H9 (cell line): ENCODE measurements at places on chromosomes 4 and X. TPM values are rescaled to one million over a fixed set of nuclear protein-coding genes. Genes with fewer than 3 reads are reported as not detected.

C4orf51 gene
- total RNA-seq, result 2.7 and 6.0 TPM in 2 replicates

BST1 gene
- total RNA-seq, result 0.48 TPM in 1 of 2 replicates, not detected in the other

- H3K4me1 ChIP-seq, result peaks cover 4% of the 10 kb centered on the region; the same call in 1 of the 2 replicates
- no peaks in the 10 kb centered on the region for H3K27me3 ChIP-seq
- H3K4me3 ChIP-seq, result no peak overlapping the region
- H3K27ac ChIP-seq, result no peak overlapping the region
Measured at GRCh38 chr4:86496094-86497080, 97.7 kb upstream of the PTPN13 start.

GPR34 gene
- total RNA-seq, result not detected in 2 replicates

DNA sequence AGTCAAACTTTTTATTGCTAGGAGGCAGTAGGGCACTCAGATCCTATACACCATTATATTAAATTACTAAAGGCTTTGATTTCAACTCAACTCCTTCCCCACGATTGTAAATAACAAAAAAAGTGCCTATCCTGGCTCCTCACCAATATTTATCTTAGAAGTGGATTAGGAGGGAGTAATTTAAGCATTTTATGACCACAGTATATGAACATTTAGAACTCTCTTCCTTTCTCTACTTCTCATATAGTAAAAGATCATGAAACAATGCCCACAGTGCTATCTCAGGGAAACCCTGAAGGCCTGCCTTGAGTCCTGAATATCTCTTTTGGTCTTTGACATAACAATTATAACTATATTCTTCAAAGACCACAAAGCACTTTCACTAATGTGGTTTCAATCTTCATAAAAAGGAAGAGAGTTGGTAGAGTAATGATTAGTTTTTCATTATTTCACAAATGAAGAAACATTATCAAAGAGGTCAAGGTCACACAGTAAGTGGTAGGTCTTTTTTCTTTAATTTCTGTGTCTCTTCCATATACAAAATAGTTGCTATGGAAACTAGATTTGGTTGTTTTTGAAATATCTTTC, 29.1 kb upstream of the ADH1C start:
- H3K4me1 ChIP-seq, result no peaks in the 10 kb centered on the region
- H3K4me3 ChIP-seq, result no peak overlapping the region
- no peak for DNase-seq
- no peak overlapping the region for H3K27ac ChIP-seq

- H3K27ac ChIP-seq, result no peak overlapping the region
- no peaks in the 10 kb centered on the region for H3K36me3 ChIP-seq
- DNase-seq, result peak; percentile 90
- H3K4me1 ChIP-seq, result no peaks in the 10 kb centered on the region
- peaks cover 86% of the 10 kb centered on the region for H3K27me3 ChIP-seq
Measured at GRCh38 chr4:13541720-13542576, 2.4 kb downstream of the NKX3-2 start.

DNA sequence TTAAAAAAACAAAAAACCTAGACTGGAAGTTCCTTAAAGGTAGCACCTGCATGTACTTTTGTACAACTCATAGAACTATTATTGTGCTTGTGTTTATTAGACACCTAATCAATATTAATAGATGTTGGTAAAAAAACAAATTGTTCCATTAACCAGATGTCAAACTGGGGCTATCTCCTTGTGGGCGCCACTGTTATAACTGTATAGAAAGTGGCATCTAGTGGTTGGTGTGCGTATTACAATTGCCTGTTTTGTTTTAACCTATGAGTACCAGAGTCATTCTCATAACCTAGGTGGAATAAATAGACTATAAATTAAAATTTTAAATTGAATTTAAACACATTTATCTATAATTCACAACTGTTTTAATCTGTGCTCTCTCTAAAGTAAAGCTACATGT, 97.4 kb downstream of the COL4A5 start:
- DNase-seq, result no peak
- peaks cover 12% of the 10 kb centered on the region for H3K36me3 ChIP-seq
- no peak overlapping the region for H3K4me3 ChIP-seq
- no peaks in the 10 kb centered on the region for H3K4me1 ChIP-seq

FGF5 gene
- not detected in 2 replicates for total RNA-seq

DNA sequence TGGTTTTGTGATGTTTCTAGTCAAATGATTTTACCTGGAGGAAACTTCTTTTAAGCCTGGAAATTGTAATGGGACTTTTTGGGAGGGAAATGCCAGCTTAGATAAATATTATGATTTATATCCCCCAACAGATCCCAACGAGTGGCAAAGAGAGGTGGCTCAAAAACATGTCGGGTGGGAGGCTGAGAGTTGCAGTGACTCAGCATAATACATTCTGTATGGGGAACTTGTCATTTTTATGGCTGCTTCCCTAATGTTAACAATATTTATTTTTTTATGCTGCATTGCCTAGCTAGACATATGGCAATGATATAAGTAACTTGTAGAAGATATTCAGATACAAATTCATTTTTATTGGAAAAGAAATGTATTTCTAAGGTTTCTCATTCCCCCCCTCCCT, 219.0 kb downstream of the ARHGAP10 start:
- H3K36me3 ChIP-seq, result peaks cover 6% of the 10 kb centered on the region
- DNase-seq, result no peak
- no peak overlapping the region for H3K4me3 ChIP-seq
- H3K27ac ChIP-seq, result no peak overlapping the region

- H3K27ac ChIP-seq, result no peak overlapping the region
- H3K36me3 ChIP-seq, result no peaks in the 10 kb centered on the region
- no peaks in the 10 kb centered on the region for H3K4me1 ChIP-seq
Measured at GRCh38 chr4:88706574-88706973, 8.9 kb upstream of the NAP1L5 start.

CYBB gene
- total RNA-seq, result 0.04 and 0.07 TPM in 2 replicates

GRCh38 chr4:38889143-38889542, 21.5 kb downstream of the FAM114A1 start:
- no peaks in the 10 kb centered on the region for H3K27me3 ChIP-seq
- no peaks in the 10 kb centered on the region for H3K36me3 ChIP-seq
- peaks cover 2% of the 10 kb centered on the region; the same call in 1 of the 2 replicates for H3K4me1 ChIP-seq
- no peak for DNase-seq

SLC34A2 gene
- total RNA-seq, result 0.35 and 0.57 TPM in 2 replicates

DNA sequence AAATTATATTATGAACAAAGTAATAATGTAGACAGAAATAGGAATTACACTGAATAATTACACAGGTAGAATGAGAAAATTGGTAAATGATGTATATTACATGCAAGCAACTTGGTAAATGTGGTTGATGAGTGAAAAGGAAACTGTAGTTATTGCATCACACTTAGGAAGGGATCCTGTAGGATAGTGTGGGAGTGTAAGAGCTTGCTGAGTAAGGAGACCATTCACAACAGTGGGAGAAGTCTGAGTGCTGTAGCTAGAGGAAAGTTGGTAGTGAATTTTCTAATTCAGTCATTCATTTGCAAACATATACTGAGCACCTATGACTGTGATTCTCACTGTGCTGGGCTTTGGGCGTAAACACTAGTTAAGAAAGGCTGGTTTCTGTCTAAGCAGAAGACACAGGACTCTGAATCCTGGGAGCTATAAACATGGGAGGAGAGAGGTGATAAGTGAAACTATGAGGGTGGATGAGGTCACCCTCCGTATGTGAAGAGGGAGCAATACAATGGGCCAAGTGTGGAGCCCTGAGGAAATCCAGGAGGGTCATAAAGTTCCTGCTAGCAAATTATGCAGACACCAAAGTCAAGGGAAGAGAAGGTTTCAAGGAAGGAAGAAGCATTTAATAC, 14.2 kb upstream of the CPE start:
- H3K27ac ChIP-seq, result no peak overlapping the region
- peaks cover 14% of the 10 kb centered on the region for H3K4me1 ChIP-seq
- H3K4me3 ChIP-seq, result no peak overlapping the region
- H3K27me3 ChIP-seq, result no peaks in the 10 kb centered on the region
- DNase-seq, result no peak
- no peaks in the 10 kb centered on the region for H3K36me3 ChIP-seq

DNA sequence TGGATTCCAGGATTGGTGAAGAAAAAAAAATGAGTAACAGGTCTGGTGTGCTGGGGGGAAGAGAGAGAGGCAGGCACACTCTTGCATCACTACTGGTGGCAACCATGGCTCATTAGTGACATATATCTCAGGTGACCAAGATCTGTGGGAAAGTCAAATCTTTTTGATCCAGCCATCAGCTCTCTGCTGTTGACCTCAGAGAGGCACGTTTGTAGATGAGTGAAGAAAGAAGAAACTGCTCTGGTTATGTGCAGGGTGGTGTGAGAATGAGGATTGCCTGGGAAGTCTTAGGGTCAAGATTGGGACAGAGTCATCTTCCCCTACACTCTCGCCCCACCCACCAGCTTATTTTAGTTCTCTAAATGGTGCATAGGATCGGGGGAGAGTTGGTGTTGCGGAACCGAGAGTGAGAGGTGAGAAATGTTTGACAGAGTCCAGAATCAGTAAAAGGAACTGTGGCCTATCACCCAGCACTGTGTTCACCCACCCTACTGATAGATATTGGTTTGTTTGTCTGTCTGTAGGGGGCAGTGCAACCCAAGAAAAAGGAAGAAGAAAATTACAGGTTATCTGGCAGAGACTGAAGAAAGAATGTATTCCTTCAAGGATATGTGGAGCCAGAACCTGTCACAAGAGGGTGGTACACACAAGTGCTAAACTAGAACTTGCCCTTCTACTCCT, 21.9 kb downstream of the ARMCX6 start:
- no peaks in the 10 kb centered on the region for H3K4me1 ChIP-seq
- H3K27ac ChIP-seq, result no peak overlapping the region
- no peaks in the 10 kb centered on the region; the same call in 1 of the 2 replicates for H3K36me3 ChIP-seq
- H3K4me3 ChIP-seq, result no peak overlapping the region

DNA sequence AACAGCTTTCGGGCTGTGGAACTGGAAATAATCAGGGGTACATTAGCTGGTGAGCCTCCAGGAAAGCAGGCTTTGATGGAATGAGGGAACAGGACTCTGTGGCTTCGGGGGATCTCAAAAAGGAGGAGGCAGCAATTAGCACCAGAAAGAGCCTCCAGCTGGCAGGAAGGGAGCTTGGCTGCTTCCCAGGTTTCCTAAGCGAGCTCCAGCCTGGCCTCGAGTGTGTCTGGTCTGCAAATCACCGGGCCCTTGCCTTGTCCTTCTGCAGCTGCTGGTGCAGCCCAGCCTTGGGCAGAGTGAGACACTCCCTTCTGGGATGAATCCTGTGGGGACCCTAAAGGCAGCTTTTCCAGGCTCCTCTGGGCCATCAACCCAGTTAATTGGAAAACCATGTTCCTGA, 10.7 kb upstream of the PDHA1 start:
- peak; percentile 54 for DNase-seq
- no peak overlapping the region for H3K27ac ChIP-seq
- no peak overlapping the region for H3K4me3 ChIP-seq
- no peaks in the 10 kb centered on the region for H3K4me1 ChIP-seq
- peaks cover 8% of the 10 kb centered on the region for H3K36me3 ChIP-seq

DNA sequence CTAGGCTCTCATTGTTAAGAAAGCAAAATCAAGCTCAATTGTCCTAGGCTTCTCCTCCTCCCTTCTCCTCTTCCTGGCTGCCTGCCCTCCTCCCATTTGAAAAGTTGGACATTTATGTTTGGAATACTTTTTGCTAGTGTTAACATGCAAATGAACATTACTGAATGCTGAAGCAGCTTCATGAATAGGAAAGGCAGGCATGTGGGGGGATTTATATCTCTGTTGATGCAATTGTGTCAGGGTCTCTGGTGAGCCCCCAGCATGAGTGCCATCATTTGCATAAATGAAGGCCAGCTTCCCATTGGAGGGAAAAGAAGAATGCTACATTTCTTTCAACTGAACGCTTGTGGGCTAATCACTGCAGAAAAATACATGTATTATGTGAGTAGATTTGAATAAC, 160.1 kb upstream of the NDST3 start:
- H3K4me3 ChIP-seq, result no peak overlapping the region
- no peak overlapping the region for H3K27ac ChIP-seq
- peaks cover 3% of the 10 kb centered on the region; the same call in 1 of the 2 replicates for H3K4me1 ChIP-seq
- H3K36me3 ChIP-seq, result no peaks in the 10 kb centered on the region
- no peaks in the 10 kb centered on the region for H3K27me3 ChIP-seq

DNA sequence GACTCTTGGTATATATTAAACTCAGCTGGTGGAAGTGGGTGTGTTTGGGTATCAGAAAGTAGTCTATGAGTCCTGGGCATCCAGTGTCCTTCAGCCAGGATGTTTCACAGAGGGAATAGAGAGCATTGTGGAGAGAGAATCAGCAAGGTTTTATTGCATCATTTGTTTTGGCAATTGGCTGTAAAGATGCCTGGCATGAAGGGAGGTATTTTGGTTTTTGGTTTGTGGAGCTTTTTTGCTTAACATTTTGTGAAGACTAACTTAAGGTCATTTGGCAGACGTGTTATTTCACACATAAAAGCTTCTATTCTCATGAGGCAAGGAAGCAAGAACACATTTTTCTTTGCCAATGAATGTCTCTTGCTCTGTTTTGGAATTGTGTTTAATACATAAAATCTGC, 71.1 kb downstream of the DCLK2 start:
- no peaks in the 10 kb centered on the region for H3K4me1 ChIP-seq
- no peaks in the 10 kb centered on the region for H3K36me3 ChIP-seq
- H3K4me3 ChIP-seq, result no peak overlapping the region
- no peaks in the 10 kb centered on the region for H3K27me3 ChIP-seq

- H3K36me3 ChIP-seq, result no peaks in the 10 kb centered on the region
- peaks cover 2% of the 10 kb centered on the region; the same call in 1 of the 2 replicates for H3K4me1 ChIP-seq
- no peaks in the 10 kb centered on the region for H3K27me3 ChIP-seq
- H3K27ac ChIP-seq, result no peak overlapping the region
- H3K4me3 ChIP-seq, result no peak overlapping the region
Measured at GRCh38 chr4:8076023-8076422, 82.6 kb downstream of the ABLIM2 start.

DNA sequence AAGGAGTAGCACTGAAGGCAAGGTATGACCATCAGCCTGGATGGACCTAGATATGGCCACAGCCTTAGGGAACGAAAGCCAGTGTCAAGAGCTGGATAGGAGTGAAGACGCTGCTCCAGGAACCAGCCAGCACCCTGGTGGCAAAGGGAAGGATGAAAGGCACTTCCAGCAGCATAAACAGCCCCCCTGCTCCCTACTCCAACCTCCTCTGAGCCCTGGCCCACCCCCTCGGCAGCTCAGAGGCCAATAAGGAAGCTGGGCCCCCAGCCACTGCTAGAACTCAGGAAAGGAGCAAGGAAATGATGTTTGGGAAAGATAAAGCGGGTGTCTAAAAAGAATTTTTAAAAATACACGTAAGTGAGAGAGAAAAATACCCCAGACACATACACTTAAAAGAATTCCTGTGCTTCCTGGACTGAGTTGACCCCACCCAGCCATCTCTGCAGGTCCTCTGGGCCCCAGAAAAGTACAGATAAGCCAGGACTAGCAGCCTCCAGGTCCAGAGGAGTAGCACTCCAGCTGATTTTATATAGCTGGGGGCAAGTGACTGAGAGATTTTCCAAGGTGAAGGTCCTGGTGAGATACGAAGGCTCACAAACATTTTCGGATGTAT, 170.4 kb downstream of the SHROOM4 start:
- no peak for DNase-seq
- H3K27me3 ChIP-seq, result no peaks in the 10 kb centered on the region
- H3K36me3 ChIP-seq, result peaks cover 1% of the 10 kb centered on the region; the same call in 1 of the 3 replicates
- H3K27ac ChIP-seq, result no peak overlapping the region
- peaks cover 9% of the 10 kb centered on the region; the same call in 1 of the 2 replicates for H3K4me1 ChIP-seq

ADH4 gene
- not detected in 2 replicates for total RNA-seq

RPA4 gene
- total RNA-seq, result 0.83 and 1.0 TPM in 2 replicates
